ENCODE measurements at places on chromosomes 3 and 15.

DNA sequence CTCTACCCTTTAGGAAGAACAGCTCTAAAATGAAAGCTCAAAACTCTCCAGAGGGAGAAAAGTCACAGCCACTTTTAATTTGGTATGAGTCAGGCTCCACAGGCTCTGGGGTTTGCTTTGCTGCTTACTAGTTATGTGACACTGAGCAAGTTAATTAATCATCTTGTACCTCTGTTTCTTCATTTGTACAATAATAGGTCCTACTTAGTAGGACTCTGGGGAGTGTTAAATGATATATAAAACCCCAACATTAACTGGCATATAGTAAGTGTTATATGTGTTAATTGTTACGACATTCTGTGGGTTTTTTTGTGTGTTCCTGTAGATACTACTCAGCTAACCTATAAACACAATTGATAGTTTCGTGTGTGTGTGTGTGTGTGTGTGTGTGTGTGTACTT is 6.6 kb downstream of the ACKR2 start:
- DNase-seq = no peak

DNA sequence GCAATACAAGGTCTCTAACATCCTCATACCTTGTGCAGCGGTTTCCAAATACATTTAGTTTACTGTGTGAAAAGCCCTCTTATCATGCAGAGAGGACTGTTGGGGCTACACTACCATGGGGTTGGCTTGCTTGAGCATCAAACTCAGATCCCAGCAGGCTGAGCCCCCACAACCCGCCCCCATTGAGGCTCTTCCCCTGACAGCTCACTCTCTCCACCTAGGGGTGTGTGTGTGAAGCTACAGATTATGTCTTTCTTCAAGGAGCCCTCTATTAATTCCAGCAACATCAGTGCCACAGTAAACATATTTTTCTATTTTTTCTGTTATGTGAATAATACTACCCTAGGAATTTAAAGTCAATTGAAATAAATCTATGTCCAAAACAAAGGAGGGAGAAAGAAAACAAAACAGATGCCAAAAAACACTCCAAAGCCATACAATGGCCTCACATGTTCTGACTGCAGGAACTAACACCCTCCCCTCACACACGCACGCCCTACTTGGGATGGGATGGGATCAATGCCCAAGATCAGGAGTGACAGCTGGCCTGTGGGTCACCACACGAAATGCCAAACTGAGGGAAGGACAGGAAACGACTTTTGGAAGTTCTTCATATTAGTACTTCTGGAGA is 14.7 kb downstream of the TM4SF4 start:
- no peak for DNase-seq

GRCh38 chr15:73800662-73801345 is 47.7 kb upstream of the INSYN1 start:
- no peak for DNase-seq

DNA sequence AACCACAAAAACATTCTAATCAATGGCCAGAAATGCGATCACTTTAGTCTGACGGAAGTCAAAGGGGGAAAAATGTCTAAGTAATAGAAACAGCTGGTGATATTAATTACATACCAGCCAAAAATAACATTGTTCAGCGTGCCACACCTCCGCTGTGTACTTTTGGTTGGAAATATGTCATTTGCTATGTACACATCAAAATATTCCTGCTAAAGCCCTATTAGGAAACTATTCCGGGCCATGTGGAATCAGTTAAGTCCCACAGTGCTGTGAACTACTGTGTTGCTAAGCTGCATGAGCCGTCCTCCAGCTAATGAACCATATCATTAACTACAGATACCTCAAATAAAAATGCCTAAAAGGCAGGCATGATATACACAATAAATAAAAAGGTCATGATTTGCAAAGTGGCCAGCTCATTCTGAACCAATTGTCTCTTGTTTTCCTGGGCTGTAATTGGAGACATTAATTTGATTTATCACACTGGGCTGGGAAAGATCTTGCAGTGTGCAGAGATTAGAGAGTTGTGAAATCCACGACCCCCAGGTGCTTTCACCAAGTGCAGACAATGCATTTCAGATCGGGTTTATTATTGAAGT is 200.5 kb upstream of the LRTM1 start:
- DNase-seq = no peak

DNA sequence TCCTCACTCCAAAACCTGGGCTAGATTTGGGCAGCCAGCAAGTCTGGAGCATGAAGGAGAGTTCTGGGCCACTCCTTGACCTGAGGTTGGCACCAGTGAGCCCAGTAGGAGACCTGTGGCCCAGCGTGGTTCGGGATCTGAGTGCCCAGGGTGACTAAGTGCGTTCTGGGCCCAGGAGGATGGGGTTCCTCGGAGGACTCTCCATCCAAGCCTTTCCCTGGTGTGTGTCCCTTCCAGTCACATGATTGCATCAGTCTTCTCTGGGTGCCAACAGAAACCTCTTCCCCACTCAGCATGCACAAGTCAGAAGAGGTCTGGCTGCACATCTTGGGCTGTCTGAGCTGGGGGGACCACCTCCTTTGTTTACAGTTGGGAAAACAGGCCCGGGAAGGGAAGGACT is 14.9 kb downstream of the TMEM43 start:
- no peak for DNase-seq

DNA sequence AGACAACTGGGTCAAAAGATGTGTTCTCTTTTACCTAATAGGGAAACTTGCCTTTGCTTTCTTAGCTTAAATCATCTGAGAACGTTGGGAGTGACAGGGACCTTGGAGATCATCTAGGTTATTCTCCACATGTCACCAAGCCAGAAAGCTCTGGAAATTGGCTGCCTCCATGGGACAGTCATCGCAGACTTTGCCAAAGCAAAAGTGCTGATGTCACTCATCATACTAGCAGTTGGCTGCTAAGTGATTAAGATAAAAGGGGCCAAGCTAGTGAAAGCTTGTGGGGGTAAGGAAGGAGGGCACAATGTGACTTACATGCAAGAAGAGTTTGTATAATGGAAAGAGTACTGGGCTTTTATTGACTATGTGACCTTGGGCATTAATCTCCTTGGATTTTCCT is 198.0 kb upstream of the PFN2 start:
- no peak for DNase-seq

GRCh38 chr3:35120026-35120425 is 519.3 kb upstream of the ARPP21 start:
- no peak for DNase-seq

DNA sequence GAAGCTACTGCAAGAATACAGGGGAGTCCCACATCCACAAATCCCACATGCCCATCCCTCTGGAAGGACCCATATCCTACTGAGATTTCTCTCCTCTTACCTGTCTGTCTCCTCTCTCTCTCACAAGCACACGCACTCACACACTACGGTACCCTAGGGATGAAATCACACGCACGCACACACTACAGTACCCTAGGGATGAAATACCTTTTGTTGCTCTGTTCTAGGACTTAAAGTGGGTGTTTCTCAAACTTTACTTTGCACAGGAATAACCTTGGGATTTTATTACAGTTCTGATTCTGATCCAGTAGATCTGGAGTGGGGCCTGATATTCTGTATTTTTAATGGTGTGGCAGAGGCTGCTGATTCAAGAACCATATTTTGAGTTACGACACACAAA is 622.2 kb upstream of the ZNF385D start:
- DNase-seq = no peak

DNA sequence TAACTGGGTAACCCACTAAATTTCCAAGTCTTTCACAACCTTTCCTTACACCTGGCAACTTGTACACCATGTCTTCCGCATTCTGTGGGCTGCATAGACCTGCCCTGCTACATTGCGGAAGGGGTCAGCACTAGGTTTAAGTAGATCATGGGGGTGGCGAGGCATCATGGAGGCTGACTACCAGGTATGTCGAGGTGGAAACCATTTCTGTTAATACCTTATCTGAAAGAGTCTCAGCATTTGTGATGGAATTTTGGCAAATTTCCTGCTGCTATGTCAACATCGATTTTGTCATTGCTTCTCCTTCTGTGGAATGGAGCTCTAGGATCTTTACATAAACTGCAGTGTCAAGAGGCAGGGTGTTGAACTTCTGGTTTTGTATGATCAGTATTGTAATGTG is 187.2 kb downstream of the GHSR start:
- DNase-seq = no peak

DNA sequence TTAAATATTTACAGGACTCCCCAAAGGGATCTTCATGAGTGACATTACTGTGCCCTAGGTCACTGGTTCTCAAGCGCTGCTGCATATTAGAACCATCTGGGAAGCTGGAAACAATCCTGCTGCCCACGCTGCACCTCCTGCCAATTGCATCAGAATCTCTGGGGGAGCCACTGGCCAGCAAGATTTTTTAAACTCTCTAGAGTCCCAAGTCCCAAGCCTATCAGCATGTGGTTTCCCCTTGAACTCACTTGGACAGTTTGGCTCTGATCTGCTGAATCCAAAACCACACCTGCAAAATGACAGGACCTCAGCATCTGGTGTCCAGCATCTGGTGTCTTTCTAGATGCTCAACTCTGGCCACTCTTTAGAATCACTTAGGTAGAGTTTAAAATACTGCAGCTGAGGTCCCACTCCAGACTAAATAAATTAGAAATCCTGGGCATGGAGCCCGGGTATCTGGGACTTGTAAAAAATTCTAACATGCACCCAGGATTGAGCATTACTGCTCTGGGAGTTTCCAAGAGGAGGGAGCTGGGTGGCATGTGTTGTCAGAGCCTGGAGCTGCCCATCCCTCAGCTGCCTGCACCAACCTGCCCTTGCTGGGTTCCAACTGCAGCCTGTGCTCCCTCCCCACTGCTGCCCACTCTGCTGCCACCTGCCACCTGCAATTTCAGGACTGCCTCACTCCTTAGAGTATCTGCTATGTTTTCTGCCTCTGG is 311.3 kb downstream of the SLC9A9 start:
- no peak for DNase-seq

DNA sequence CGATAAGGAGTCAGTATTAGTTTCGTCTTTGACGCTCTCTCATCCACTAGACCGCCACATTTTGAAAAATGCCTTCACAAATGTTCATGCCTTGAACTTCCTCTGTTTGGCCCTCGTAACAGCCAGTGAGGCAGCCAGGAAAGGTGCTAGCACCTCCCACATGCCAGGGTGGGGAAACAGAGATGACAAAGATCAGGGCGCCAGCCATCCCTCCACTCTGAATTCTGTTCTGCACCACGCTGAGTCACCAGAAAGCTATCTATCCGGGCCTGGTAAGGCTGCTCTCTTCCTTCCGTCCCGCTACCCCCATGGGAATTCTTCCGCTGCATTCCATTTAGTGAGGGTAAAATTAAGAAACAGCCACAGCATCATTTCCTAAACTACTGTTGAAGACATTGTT is 31.3 kb upstream of the BCL2L10 start:
- peak; percentile 52 for DNase-seq

DNA sequence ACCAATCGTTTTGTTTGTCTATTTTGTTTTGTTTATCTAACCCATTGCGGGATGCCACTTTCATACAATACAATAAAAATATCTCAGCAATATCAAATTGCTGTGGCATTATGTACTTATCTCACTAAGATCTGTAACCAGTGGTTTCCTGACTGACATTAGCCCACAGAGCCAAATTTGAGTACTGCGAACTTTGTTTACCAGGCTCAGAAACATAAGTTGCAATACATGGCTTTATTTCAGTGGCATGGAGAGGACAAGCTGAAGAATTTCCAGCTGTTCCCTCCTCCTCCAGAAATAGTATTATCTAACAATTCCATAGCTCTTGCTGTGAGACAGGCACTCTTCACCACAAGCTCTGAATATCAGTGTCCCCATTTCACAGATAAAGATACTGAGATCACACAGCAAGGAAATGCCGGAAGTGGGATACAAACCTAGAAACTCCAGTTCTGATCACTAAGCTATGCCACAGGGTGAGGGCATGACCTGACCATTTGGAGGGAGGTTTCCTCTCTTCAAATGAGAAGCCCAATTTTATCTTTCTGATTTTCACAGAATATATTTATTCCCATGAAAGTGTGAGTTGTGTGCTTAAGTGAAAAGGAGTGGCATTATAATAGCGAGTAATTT is 469.9 kb upstream of the CBLB start:
- DNase-seq = no peak

DNA sequence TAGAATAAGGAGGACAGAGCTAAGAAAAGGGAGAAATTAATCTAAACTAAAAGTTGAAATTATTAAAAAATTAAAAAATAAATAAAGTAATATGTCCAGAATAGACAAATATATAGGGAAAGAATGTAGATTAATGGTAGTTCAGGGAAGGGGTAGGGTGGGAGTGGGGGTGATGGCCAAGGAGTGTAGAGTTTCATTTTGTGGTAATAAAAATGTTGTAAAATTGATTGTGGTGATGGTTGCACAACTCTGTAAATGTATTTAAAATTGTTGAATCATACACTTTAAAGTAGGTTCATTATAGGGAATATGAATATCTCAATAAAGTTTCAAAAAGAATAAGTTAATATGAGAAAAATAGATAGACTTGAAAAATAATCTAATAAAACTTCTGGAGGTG is 21.0 kb upstream of the FNDC3B start:
- DNase-seq = no peak

GRCh38 chr15:78208887-78209645 is 25.3 kb downstream of the ACSBG1 start:
- no peak for DNase-seq

DNA sequence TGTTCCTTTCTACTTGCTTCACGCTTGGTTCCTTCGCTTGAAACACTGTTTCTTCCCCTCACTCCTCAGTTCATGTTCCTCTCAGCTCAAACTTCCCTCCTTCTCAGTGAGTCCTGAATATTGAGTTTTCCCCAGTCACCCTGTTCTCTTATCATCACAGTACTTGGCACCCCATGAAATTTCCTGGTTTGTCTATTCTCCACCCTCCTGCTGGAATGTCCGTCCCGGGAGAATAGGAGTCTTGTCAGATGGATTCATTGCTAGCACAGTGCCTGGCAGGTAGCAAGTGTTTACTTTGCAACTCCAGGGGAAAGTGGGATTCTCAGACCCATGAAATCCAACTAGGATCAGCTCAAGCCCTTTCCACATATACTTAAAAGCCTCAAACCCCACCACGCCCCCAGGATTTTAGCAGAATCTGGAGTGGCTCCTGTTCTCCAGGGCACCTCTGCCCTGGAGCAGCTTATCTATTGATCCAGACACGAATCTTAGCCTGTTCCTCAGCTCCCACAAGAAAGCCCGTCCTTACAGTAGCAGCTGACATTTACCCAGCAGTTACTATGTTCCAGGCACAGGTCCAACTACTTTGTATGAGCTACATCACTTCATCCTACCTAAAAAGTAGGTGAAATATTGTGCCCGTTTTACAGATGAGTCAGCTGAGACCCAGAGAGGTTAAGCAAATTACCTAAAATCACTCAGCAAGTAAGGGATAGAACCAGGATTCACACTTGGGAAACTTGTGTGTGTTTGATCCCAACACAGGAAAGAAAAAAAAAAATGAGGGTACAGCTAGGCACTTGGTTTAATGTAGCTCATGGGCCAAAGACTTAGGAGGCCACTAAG is 36.8 kb upstream of the MAP3K13 start:
- DNase-seq = no peak

GRCh38 chr3:150384296-150385212 is 23.5 kb upstream of the TSC22D2 start:
- no peak for DNase-seq

GRCh38 chr3:127744253-127744815 is 71.6 kb downstream of the ABTB1 start:
- DNase-seq = no peak
